ENCODE measurements at places on chromosomes 12 and 14.
A peak's percentile ranks its signal among the peaks of the same experiment; 100 is the strongest.

DNA sequence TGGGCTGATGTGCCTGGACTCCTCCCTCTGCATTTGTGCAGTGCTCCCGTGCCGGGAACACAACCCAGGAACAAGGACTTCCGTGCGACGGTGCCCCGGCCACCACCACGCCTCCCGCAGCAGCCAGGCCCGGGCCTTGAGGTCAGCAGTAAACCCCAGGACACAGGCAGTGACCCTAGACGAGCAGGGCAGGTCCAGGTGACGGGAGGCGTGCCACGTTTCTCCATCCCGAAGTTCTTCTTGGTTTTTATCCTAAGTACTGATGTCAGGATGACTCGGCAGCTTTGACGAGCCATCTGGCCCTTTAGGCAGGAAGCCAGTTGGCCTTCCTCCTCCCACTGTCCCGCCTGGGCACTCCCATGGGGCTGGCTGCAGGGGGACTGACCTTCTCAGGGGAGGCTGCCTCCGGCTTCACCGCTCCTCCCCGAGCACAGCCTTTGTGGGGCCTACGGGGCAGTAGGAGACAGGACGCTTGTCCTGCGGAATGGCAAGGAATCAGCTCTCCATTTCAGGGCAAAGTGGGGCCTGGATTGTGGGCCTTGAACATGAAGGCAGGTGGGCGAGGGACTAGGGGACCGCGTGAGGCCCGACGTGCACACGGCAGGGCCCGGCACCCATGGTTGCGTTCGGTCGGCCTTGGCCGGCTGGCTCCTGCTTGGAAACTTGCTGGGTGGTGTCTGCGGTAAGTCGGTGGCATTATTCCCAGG, 94.1 kb downstream of the FBXL14 start:
- no peaks in the 10 kb centered on the region for H3K27me3 ChIP-seq
- no peak overlapping the region for H3K4me3 ChIP-seq
- no peak overlapping the region for H3K27ac ChIP-seq

DNA sequence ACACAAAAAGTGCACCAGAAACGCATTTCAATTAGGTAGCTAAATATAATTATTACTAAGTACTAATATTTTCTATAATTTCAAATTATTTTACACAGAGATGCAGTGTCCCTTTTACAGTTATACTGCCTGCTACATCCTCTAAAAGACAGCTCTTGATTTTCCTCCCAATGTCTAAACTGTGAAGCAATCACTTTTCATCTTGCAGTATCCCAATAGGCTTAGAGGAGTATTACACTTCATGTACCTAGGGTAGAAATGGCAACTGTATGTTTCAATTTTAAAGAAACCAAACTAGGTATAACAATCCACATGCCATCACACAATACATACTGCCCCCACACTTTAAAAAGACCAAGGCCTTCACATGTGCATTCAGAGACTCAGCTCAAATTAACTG, 7.3 kb downstream of the RSRC2 start:
- no peaks in the 10 kb centered on the region for H3K27me3 ChIP-seq
- DNase-seq = no peak
- H3K27ac ChIP-seq = no peak overlapping the region
- H3K4me3 ChIP-seq = no peak overlapping the region
- H3K36me3 ChIP-seq = peaks cover 39% of the 10 kb centered on the region
- H3K4me1 ChIP-seq = no peaks in the 10 kb centered on the region

DNA sequence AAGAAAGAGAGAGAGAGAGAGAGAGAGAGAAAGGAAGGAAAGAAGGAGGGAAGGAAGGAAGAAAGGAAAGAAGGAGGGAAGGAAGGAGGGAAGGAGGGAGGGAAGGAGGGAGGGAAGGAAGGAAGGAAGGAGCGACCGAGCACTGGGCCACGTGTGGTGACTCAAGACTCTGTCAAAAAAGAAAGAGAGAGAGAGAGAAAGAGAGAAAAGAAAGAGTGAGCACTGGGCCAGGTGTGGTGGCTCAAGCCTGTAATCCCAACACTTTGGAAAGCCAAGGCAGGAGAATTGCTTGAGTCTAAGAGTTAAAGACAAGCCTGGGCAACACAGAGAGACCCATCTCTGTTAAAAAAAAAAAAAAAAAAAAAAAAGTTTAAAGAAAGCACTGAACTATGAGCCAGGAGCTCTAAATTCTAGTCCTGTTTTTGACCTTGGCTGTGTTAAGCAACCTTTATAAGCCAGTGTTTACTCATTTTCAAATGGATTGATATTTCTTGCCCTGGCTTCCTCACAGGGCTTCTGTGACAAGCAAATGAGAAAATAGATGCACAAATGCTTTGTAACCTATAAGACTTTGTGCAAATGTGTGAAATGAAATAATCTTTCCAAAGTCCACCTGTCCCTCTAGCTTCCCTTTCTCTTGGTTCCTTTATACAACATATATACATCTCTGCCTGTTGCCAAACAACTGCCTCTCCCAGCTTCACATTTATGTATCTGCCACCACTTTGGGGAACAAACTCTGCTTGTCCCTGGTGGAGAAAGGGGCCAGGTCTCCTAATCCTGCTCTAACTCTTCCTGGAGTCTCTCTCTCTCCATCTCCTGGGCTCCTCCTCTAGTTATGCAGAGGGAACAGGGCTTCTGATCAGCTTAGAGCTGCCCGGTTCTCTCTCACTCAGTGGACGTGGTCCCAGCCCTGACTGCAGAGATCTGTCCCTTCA, 16.1 kb upstream of the PLEKHG6 start:
- DNase-seq = no peak
- H3K27ac ChIP-seq = peak overlapping the region; percentile 48
- no peaks in the 10 kb centered on the region for H3K27me3 ChIP-seq
- no peaks in the 10 kb centered on the region for H3K4me1 ChIP-seq
- H3K36me3 ChIP-seq = no peaks in the 10 kb centered on the region
- no peak overlapping the region for H3K4me3 ChIP-seq

GRCh38 chr12:27180906-27181505, 63.1 kb upstream of the STK38L start:
- H3K36me3 ChIP-seq = no peaks in the 10 kb centered on the region
- H3K27me3 ChIP-seq = no peaks in the 10 kb centered on the region
- peaks cover 23% of the 10 kb centered on the region for H3K4me1 ChIP-seq
- H3K27ac ChIP-seq = no peak overlapping the region
- no peak for DNase-seq

DNA sequence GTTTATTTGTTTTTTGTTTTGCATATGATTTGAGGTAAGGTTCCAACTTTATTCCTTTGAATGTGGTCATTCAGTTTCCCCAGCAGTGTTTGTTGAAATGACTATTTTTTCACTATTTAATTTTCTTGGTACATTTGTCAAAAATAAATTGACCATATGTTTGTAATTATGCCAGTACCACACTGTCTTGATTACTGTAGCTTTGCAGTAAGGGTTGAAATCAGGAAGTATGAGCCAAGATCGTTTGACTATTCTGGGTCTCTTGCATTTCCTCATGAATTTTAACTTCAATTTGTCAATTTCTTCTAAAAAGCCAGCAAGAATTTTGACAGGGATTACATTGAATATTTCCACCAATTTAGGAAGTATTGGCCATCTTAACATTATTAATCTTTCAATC, 199.3 kb upstream of the PPFIA2 start:
- no peaks in the 10 kb centered on the region for H3K36me3 ChIP-seq
- no peaks in the 10 kb centered on the region for H3K4me1 ChIP-seq
- no peak for DNase-seq
- no peaks in the 10 kb centered on the region for H3K27me3 ChIP-seq
- no peak overlapping the region for H3K27ac ChIP-seq

DNA sequence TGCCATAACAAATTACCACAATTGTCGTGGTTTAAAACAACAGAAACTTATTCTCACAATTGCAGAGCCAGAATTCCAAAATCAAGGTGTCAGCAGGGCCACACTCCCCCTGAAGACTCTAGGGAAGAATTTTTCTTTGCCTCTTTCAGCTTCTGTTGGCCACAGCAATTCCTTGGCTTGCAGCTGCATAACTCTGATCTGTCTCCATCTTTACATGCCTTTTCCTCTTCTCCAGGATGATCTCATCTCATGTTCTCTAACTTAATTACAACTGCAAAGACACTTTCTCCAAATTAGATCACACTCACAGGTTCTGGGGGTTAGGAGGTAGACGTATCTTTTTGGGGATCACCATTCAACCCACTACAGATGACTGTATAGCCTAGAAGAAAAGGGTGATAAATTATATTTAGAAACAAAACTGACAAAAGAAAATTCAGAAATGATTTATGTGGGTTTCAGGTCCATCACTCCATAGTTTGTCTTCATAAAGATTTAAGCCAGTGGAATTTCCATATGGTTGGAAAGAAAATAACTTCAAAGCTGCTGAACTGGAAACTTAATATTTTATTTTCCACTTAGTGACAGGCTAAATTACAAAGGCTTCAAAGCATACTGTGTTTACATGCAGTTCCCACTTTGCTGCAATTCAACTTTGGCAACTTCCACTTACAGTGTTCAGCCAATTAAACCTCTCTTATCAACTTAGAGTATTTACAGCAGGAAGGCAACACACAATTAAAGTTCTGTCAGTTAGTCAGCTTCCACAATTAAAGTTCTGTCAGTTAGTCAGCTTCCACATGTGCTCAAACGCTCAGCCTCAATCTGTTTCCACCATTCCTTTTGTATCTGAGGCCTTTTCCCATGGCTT, 213.3 kb downstream of the EPS8 start:
- H3K36me3 ChIP-seq = no peaks in the 10 kb centered on the region
- H3K4me3 ChIP-seq = no peak overlapping the region
- no peak for DNase-seq
- H3K27me3 ChIP-seq = no peaks in the 10 kb centered on the region
- no peak overlapping the region for H3K27ac ChIP-seq
- no peaks in the 10 kb centered on the region for H3K4me1 ChIP-seq

GRCh38 chr12:9615420-9616136, 7.9 kb upstream of the KLRB1 start:
- H3K27me3 ChIP-seq = no peaks in the 10 kb centered on the region
- no peaks in the 10 kb centered on the region for H3K4me1 ChIP-seq
- no peaks in the 10 kb centered on the region for H3K36me3 ChIP-seq

GRCh38 chr14:76461886-76462285, 85.9 kb downstream of the ESRRB start:
- H3K27me3 ChIP-seq = no peaks in the 10 kb centered on the region
- no peak overlapping the region for H3K4me3 ChIP-seq
- H3K4me1 ChIP-seq = no peaks in the 10 kb centered on the region
- DNase-seq = no peak
- H3K36me3 ChIP-seq = no peaks in the 10 kb centered on the region

GRCh38 chr14:22854963-22855724, 16.4 kb upstream of the LRP10 start:
- DNase-seq = no peak
- peaks cover 35% of the 10 kb centered on the region for H3K4me1 ChIP-seq
- H3K36me3 ChIP-seq = no peaks in the 10 kb centered on the region
- H3K4me3 ChIP-seq = no peak overlapping the region
- H3K27me3 ChIP-seq = no peaks in the 10 kb centered on the region

Measured in tibial nerve (tissue), 4 donors.